NCI-H1105 (cell line): ENCODE measurements at places on chromosomes 7 and 10.

- no peak for DNase-seq
These were observed 48.0 kb downstream of the BRAF start for GRCh38 chr7:140876519-140877248.

GRCh38 chr7:76352193-76352592, 6.6 kb downstream of the YWHAG start:
- no peak for DNase-seq

GRCh38 chr10:14396411-14397048, 65.8 kb upstream of the FRMD4A start:
- DNase-seq = no peak

- no peak for DNase-seq
These were observed 169.6 kb upstream of the ZNF804B start for GRCh38 chr7:88589927-88590326.

GRCh38 chr7:45199506-45199905, 41.9 kb downstream of the RAMP3 start:
- DNase-seq = no peak

GRCh38 chr10:112735041-112735695, 214.9 kb upstream of the TCF7L2 start:
- no peak for DNase-seq

DNA sequence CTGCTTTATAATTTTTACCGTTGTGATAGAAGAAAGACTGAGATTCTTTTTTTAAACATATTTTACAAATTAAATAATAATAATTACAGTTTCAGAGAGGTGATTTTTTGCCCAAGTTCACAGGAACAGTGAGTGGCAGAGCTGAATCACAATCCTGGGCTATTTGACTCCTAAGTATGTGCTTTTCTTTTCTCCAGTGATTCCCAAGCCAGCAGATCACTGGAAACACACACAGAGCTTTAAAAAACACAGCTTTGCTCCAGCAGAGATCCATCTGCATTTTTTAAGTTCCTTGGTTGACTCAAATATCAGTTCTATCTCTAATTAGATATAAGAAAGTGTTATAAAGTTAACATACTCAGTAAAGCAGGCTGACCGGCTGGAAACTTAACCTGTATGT, 69.0 kb downstream of the AHR start:
- DNase-seq = no peak

- no peak for DNase-seq
These were observed 708.2 kb upstream of the LRRN3 start for GRCh38 chr7:110382736-110383135.

DNA sequence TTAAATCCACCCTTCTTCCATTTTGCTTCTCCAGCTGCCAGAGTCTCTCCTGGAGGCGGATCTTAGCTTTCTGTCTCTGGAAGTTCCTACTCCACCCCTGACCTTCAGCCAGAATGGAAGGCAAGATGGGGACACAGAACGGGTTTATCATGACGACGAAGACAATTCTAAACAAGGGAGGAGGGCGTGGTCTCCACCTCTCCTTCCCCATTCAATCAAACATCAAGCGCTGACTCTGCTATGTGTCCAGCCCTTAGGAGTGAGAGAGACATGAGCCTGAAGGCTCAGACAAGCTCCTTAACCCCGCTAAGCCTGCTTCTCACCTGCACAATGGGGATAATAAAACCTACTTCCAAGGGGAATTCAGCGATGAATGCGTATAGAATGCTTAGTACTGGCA, 3.1 kb downstream of the CYP17A1 start:
- no peak for DNase-seq

GRCh38 chr10:56370217-56371113, 9.4 kb upstream of the ZWINT start:
- DNase-seq = no peak

- DNase-seq = no peak
These were observed 11.2 kb downstream of the ANKMY2 start for GRCh38 chr7:16634271-16634738.

DNA sequence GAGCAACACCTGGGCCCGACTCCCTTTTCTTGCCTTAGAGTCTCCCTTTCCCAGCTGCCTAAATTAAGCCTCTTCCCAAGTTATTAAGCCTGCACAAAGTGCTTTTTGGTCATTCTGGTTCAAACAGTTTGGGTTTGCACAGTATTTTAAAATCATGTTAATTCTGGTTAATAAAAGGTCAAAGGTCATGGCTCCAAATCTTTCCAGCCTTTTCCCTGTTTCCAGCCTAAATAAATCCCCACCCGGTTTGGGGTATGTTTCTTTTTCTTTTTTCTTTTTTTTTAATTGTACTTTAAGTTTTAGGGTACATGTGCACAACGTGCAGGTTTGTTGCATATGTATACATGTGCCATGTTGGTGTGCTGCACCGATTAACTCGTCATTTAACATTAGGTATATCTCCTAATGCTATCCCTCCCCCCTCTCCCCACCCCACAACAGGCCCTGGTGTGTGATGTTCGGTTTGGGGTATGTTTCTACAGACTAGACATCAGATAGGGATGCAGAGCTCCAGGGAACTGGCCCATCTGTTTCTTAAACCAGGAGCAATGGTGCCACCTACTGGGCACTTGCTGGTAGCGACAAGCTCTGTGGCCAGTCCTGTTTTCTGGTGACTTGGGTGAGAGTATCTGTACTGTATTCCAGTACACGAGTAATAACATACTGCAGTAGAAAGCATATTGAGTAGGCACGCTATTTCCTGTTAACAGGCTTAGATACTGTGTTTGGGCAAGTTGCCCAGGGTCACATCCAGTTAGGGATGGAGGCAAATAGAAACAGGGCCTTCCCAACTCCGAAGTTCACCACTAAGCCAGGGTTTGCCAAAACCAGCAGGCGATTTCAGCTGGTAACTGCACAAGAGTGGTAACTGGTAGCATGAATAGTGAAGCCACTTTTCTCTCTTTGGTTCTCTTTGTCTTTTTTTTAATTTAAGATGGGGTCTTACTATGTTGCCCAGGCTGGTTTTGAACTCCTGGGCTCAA, 60.6 kb upstream of the TRIM8 start:
- peak; percentile 56 for DNase-seq

DNA sequence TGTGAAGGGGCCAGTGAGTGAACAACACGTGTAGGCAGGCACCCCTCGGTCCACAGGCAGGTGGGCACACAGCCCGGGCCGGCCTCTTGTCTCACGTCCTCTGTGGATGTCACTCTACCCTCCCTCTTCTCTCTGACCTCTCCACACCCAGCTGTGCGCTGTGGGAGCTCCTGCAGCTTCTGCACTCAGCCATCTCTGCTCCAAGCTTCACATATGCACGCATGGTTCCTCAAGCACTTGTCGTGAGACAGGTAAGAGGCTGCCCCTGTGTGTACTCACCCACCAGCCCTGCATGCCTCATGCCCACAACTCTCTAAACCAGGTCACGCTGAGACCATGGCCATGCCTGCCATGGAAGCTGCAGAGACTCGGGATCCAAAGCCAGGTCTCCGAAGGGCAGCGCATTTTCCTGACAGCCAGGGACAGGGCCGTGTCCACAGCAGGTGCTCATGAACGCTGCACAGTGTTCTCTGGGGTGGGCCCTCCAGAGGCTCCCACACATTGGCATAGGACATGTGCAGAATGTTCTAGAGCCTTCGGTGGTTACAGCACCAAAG, 477.5 kb downstream of the PTPRN2 start:
- DNase-seq = no peak

DNA sequence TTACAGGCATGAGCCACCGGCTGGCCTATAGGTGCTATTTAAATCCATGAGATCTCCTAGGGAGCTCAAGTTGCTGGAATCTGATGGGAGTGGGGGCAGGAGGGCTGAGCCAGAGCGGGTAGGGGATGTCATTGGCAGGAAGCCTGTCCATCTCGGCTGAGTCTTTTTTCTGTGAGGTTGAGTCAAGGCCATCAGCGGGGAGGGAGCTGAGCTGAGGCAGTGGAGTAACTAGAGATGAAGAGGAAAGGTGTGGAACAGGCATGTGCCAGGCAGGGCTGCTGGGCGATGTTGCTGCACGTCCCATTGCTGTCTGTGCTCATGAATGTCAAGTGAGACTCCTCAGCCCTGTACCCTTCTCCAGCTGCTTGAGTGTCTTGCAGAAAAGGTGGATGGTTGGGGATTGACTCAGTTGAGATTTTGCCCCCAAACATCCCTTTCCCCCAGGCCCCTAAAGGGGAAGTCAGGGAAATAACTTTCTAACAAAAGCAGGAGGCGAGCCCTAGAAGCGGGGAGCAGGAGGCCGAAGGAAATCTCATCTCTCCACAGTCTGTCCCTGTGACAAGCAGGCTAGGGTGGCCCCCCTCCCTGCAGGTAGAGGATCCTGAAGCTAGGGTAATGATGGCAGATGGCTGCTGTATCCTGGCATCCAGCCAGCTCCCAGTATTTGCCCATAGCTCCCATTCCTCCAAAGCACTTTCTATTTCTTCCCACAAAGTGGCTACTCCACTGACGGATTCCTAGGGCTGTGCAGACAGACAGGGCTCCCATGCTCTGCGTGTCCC, 5.4 kb downstream of the ATP6V1F start:
- DNase-seq = peak; percentile 63

GRCh38 chr7:151411551-151411950, 1.7 kb upstream of the WDR86 start:
- DNase-seq = no peak

- DNase-seq = no peak
These were observed 17.5 kb downstream of the CDK13 start for GRCh38 chr7:39967406-39968161.

DNA sequence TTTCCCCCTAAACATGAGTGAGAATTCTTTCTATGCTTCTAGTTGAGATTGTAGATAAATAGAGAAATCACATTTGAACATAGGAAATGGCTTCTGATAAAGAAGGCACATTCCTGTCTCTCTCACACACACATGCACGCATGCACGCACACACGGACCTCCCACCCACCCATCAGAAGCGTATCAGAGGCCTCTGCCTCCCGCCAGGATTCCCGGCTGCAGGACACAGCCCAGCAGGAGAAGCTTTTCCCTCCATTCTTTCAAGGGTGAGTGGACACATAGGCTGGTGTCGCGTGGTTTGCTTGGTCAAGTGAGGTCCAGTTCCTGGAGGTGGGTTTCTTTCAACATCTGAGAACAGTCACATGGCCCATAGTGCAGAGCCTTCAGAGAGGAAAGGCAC, 34.2 kb downstream of the KLF6 start:
- no peak for DNase-seq

- DNase-seq = no peak
These were observed 715.5 kb downstream of the SORCS3 start for GRCh38 chr10:105356626-105357025.

DNA sequence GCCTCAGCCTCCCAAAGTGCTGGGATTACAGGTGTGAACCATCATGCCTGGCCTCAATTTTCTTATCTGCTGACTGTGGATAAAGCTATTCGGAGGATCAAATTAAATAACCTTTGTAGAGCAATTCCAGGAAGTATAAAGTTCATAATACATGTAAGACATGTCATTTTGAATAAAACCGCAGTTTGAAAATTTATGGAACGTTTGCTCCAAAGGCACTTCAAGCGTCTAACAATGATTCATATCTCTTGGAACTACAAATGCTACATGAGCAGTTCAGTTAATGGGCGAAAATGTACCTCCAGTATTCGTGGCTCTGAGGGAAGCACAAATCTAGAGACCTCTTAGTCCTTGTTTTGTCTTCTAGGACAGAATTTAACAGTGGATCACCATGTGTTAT, 190.3 kb downstream of the GALNT17 start:
- DNase-seq = no peak

- peak; percentile 61 for DNase-seq
These were observed 473 bp downstream of the ADCK2 start for GRCh38 chr7:140673063-140673773.

DNA sequence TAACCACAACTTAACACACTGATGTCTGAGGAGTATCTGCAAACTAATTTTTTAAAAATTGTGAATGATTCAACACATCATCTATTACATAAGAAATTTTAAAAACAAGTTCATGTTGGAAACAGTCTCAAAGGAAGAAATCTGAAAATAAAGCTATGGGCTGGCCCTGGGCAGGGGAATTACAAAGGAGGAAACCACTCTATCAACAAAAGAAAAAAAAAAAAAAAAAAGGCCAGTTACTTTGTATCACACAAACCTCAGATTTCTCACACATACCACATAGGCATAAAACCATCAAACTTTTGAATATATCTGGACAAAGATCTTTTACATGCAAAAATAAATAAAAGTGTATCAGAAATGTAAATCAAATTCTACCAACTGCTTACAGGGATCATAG, 20.8 kb downstream of the TIAL1 start:
- no peak for DNase-seq

- no peak for DNase-seq
These were observed 4.7 kb downstream of the PLAC9 start for GRCh38 chr10:80137031-80137862.

GRCh38 chr7:21624320-21624719, 81.5 kb downstream of the DNAH11 start:
- no peak for DNase-seq

GRCh38 chr7:125257617-125258016, 328.0 kb upstream of the POT1 start:
- DNase-seq = no peak

GRCh38 chr10:84845628-84846261, 517.4 kb downstream of the CCSER2 start:
- peak; percentile 14 for DNase-seq

- DNase-seq = peak; percentile 14
These were observed 1357.5 kb upstream of the SORCS1 start for GRCh38 chr10:108521827-108522492.

- DNase-seq = no peak
These were observed 488.0 kb upstream of the POM121L12 start for GRCh38 chr7:52547308-52547910.

GRCh38 chr7:152090747-152091146, 65.3 kb downstream of the GALNT11 start:
- no peak for DNase-seq
